Activated CD8-positive, alpha-beta T cell treated with anti-CD3 and anti-CD28 coated beads, Interleukin-2, amount 10 ng/mL, durations not matched to agents 7 days and 5 days (primary cell): ENCODE measurements at places on chromosomes 5 and 9. TPM values are rescaled to one million over a fixed set of nuclear protein-coding genes. Genes with fewer than 3 reads are reported as not detected.

DNA sequence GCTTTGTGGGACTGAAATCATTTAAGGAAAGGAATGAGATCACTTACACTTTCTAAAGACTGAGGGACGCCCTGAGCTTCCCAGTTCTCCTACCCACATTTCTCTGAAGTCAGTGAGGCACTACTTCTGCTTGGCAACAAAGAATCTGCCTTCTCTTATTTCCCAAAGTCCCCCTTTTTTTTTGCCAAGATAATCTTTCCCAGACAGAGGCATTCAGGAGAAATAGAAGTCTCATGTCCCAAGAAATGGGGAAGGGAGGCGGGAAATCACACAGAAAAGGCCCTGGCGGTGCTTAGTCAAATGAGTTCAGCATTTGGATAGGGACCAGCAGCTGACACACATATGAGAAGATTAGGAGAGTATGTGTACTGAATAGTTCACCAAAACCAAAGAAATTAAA lies 159.7 kb downstream of the MUSK start:
- no peak for DNase-seq

DNA sequence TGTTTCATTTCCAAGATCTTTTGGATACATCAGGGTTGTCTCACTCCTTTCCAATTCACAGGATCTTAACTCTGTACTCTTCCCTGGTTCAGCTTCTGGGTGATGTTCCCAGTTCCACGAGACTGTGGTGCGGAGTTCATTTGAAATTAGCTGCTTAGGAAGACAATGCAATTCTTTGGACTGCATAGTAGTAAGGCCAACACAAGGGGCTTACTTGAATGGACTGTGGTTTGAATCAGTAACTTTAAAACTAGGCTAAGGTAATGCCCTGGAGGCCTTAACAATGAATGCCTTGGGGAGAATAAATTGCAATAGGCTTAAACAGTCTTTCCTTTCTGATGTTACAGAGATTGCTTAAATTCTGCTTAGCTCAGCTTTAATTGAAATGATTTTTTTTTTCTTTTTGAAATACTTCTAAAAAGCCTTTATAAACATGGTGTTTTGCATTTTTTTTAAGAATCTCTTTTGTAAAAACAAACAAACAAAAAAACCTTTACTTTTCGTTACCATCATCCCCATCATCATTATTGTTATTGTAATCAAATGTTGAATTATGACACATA lies 133.8 kb upstream of the MEF2C start:
- no peak for DNase-seq

- no peak for DNase-seq
Measured at GRCh38 chr5:74279244-74279643, 361.3 kb downstream of the ENC1 start.

DNA sequence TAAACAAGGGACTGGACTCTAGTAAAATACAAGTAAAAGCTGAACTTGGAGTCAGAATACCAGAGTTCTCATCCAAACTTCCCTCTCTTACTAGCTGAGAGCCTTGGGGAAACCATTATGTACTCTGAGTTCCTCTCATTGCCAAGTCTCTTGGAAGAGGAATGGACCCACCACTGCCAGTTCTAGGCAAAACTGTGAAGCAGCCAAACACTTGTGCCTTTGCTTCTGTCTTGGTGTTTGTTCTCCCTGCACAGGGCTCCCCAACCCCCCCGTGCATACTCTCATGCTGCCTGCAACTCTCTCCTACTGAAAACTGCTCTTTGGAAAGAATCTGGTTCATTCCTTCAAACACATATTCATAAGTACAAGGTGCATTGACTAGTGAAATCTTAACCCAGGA lies 102.6 kb downstream of the PDZD2 start:
- no peak for DNase-seq

GRCh38 chr5:82386576-82386975 lies 108.4 kb upstream of the RPS23 start:
- no peak for DNase-seq

GRCh38 chr9:26954050-26954508 lies 2.1 kb upstream of the IFT74 start:
- DNase-seq = no peak

GRCh38 chr5:145680767-145681166 lies 154.4 kb downstream of the PRELID2 start:
- no peak for DNase-seq

DNA sequence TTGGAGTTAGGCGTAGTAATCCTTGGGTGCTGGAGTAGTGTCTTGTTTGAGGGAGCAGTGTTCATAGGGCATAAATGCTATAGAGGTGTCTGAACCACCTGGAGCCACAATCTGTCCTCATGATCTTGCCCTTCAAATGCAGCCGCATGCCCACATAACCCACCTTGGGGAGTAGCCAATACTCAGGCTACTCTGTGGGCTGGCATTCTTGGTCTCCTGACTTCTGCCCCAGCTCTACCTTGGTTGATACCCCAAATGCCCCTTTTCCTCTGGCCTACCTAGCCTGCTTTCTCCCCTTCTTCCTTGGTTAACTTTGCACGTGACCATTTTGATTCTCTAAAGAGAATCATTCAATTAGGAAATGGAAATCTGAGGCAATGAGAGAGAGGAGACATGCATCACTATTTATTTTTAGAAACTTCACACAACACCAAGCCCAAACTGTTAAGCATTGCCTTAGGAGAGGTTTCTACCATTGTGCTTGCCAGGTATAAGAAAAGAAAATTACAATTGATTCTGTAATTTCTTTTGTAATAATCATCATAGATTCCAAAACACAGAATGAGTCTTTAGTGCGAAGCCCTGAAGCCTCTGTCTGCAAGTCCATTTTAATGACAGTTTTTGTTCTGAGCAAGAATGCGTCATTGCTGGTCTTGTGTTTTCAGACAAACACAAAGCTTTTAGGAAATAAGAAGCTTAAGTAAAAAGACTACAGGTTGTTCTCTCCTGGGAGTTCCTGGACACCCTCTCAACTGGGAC lies 135.2 kb downstream of the C9orf152 start:
- DNase-seq = no peak

GRCh38 chr9:94851467-94851866 lies 125.0 kb downstream of the AOPEP start:
- no peak for DNase-seq

GRCh38 chr5:32445831-32446614 lies 1.5 kb upstream of the ZFR start:
- no peak for DNase-seq

- DNase-seq = no peak
Measured at GRCh38 chr5:62266573-62266972, 39.4 kb upstream of the KIF2A start.

- no peak for DNase-seq
Measured at GRCh38 chr9:138033950-138034349, 156.4 kb downstream of the CACNA1B start.

- no peak for DNase-seq
Measured at GRCh38 chr9:72600671-72601070, 79.3 kb downstream of the TMC1 start.

GRCh38 chr5:10695055-10695649 lies 65.9 kb downstream of the DAP start:
- DNase-seq = no peak

- DNase-seq = no peak
Measured at GRCh38 chr5:177984584-177985206, 11.3 kb downstream of the PROP1 start.

- no peak for DNase-seq
Measured at GRCh38 chr5:7678030-7678429, 172.9 kb downstream of the CFAP90 start.

GRCh38 chr5:169001394-169001793 lies 299.5 kb downstream of the SLIT3 start:
- DNase-seq = no peak

DNA sequence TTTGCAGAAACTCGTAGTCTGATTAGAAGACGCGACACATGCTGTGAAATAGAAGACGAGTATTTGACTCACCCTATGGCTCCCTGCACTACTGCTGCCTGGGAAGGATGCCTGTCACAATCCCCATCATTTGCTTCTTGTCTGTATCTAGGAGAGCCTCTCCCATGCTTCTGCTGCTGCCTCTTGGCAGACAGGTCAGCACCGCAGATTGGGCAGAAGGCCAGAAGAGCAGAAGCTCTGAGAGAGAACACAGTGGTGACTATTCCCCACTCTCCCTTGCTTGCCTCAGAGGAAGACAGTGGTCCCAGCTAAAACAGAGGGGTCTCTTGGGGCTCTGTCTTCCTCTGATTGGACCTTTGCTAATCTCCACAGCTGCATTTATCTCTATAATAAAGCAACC lies 84.0 kb upstream of the SMIM32 start:
- no peak for DNase-seq

ERGIC1 gene
- total RNA-seq = 50.4 TPM

ADAMTS12 gene
- total RNA-seq = not detected

AQP7 gene
- not detected for total RNA-seq

PCDHGA6 gene
- 0.11 TPM for total RNA-seq

PCDHB6 gene
- not detected for total RNA-seq

EIF4E1B gene
- not detected for total RNA-seq

ZNF484 gene
- 10.4 TPM for total RNA-seq

FOXD4L4 gene
- total RNA-seq = 0.10 TPM

ENC1 gene
- total RNA-seq = 0.55 TPM
